Type B pancreatic cell (in vitro differentiated cells): ENCODE measurements at places on chromosomes 6 and 20.
A peak's percentile ranks its signal among the peaks of the same experiment; 100 is the strongest.

DNA sequence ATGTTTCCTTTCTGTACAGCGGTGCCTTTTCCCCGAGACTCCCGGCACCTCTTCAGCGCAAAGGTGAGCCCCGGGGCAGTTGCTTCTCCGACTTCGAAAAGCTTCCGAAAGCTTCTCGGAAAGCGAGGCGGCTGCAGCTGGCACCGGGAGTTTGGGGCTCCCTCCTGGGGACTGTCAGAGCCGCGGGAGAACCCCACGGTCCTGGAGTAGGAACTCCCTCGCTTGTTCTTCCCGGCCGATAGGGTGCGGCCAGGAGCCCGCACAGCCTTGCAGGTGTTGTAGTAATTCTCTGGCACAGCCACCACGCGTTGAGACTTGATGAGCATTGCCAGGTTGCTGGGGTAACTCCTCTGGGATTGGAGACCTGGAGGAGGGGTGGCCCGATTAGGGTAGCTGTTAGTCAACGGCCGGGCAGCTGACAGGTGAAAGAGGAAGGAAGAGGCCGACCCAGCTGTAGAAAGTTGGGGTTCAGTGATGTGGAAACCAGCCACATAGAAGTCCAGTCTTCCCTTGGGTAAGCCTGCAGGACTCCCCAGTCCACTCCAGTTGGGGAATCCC is 721 bp downstream of the KDM1B start:
- H3K27ac ChIP-seq: peak overlapping the region; percentile 87
- peaks cover 14% of the 10 kb centered on the region for H3K36me3 ChIP-seq

- H3K27ac ChIP-seq: no peak overlapping the region
- H3K4me1 ChIP-seq: no peaks in the 10 kb centered on the region
- no peak overlapping the region for H3K4me3 ChIP-seq
- no peaks in the 10 kb centered on the region for H3K27me3 ChIP-seq
- H3K36me3 ChIP-seq: peaks cover 47% of the 10 kb centered on the region
Measured at GRCh38 chr6:57123111-57123510, 33.1 kb downstream of the ZNF451 start.

DNA sequence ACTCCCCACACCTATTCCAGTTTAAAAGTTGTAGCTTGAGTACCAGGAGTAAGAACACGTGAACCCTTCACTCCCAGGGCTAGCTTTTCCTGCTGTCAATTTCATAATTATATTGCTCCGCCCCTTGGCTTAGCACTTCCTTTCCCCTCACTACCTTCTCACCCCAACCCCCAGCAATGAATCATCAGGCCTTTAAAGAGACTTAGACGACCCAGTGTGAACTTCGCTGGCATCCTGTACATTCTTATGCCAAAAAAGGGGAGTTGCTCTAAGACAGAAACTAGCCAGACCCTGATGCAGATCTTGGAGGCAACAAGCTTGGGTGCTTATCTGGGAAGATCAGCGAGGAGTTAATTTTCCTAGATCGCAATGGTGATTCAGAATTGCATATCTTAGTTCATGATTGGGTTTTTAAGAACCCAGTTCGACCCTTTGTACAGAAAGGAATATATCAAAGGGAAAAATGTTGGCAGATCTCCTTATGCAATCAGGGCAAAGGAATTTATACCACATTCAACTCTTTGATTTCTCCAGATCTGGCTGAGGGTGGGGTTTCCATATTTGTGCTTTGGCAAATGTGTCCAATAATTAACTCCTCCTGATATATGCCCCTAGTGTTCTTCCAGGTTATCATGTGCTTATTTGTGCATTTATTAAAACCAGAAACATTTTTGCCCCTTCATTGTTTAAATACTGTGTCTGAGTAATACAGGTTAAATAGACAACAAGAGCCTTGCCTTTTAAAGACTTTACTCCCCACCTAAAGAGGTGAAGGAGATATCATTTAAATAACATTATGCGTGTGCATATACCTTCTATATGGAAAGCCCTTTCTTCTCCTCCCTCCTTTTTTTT is 8.1 kb upstream of the ATXN1 start:
- DNase-seq: no peak
- H3K4me1 ChIP-seq: peaks cover 58% of the 10 kb centered on the region
- H3K27me3 ChIP-seq: no peaks in the 10 kb centered on the region
- H3K36me3 ChIP-seq: no peaks in the 10 kb centered on the region
- H3K4me3 ChIP-seq: peak overlapping the region; percentile 46
- H3K27ac ChIP-seq: peak overlapping the region; percentile 18

GRCh38 chr20:56809668-56810067 is 180.6 kb downstream of the TFAP2C start:
- H3K4me3 ChIP-seq: no peak overlapping the region
- no peak for DNase-seq
- peaks cover 6% of the 10 kb centered on the region for H3K36me3 ChIP-seq
- H3K27me3 ChIP-seq: no peaks in the 10 kb centered on the region

GRCh38 chr6:28914941-28915340 is 8.8 kb downstream of the TRIM27 start:
- peaks cover 4% of the 10 kb centered on the region for H3K4me1 ChIP-seq
- no peaks in the 10 kb centered on the region for H3K27me3 ChIP-seq
- no peak overlapping the region for H3K27ac ChIP-seq
- no peak overlapping the region for H3K4me3 ChIP-seq
- H3K36me3 ChIP-seq: peaks cover 36% of the 10 kb centered on the region
- DNase-seq: no peak

GRCh38 chr6:42383421-42384205 is 68.1 kb downstream of the TRERF1 start:
- H3K27me3 ChIP-seq: no peaks in the 10 kb centered on the region
- no peak for DNase-seq
- H3K4me3 ChIP-seq: no peak overlapping the region
- H3K36me3 ChIP-seq: peaks cover 8% of the 10 kb centered on the region
- no peak overlapping the region for H3K27ac ChIP-seq
- H3K4me1 ChIP-seq: peaks cover 3% of the 10 kb centered on the region

GRCh38 chr6:26107935-26108334 is 20.7 kb downstream of the HFE start:
- H3K4me3 ChIP-seq: no peak overlapping the region
- H3K4me1 ChIP-seq: peaks cover 15% of the 10 kb centered on the region
- no peak overlapping the region for H3K27ac ChIP-seq
- H3K27me3 ChIP-seq: peaks cover 6% of the 10 kb centered on the region
